Immature natural killer cell (primary cell): ENCODE measurements at places on chromosomes 3 and 15. TPM values are rescaled to one million over a fixed set of nuclear protein-coding genes. Genes with fewer than 3 reads are reported as not detected.

- no peak for DNase-seq
These were observed 2.3 kb upstream of the COL7A1 start for GRCh38 chr3:48597408-48597800.

- no peak for DNase-seq
These were observed 14.9 kb upstream of the RPN1 start for GRCh38 chr3:128665362-128666021.

- no peak for DNase-seq
These were observed 537.6 kb upstream of the UBE2E2 start for GRCh38 chr3:22665528-22665927.

Gene XYLB
- polyA plus RNA-seq: 1.2 TPM

DNA sequence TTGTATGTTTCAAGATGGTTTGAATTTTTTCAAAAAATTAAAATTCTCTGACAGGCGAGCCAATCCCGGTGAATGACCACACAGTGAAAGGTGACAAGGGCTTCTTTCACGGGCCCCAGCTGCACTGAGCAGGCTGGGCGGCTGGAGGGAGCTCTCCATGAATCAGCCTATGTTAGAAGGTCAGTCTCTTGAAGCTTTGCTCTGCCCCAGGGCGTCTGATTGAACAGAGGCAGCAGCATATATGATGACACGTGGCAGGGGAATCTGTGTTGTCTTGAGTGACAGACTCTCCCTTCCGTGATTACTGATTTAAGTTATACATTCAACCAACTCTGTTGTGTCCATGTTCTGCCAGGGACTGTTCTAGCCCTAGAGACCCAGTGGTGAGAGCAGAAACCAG, 51.5 kb downstream of the ISG20 start:
- DNase-seq: no peak

- DNase-seq: no peak
These were observed 16.4 kb upstream of the ST8SIA2 start for GRCh38 chr15:92377083-92377789.

Gene ZNF660
- polyA plus RNA-seq: 2.6 TPM

GRCh38 chr15:59595434-59595915, 16.1 kb upstream of the GCNT3 start:
- no peak for DNase-seq

Gene DPPA2
- polyA plus RNA-seq: not detected

Gene CCDC80
- polyA plus RNA-seq: not detected

- no peak for DNase-seq
These were observed 5.2 kb upstream of the LCTL start for GRCh38 chr15:66570842-66571478.

Gene FETUB
- not detected for polyA plus RNA-seq

Gene SLCO2A1
- polyA plus RNA-seq: not detected

DNA sequence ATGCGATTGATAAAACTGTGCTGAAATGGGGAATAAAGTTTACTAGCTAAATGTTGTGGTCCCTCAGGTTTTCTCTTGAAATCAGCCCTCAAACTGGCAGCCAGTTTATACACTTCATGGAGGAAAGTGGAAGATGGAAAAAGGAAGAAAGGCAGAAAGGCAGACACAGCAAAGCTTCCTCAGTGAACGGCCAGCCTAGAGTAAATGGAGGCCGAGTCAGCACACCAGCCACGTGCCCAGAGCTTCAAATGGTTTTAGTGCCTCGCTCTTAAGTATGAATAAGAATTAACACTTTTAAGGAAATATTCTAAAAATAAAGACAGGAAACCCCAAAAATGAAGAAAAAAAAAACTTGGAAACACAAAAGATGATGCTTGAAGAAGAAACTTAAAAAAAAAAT, 48.3 kb downstream of the GNB4 start:
- no peak for DNase-seq

- no peak for DNase-seq
These were observed 22.1 kb downstream of the PLOD2 start for GRCh38 chr3:146138902-146139301.

GRCh38 chr15:41494190-41494921, 682 bp downstream of the ITPKA start:
- no peak for DNase-seq

Gene DAZL
- polyA plus RNA-seq: not detected

- DNase-seq: no peak
These were observed 7.6 kb downstream of the CTSH start for GRCh38 chr15:78937132-78937739.

DNA sequence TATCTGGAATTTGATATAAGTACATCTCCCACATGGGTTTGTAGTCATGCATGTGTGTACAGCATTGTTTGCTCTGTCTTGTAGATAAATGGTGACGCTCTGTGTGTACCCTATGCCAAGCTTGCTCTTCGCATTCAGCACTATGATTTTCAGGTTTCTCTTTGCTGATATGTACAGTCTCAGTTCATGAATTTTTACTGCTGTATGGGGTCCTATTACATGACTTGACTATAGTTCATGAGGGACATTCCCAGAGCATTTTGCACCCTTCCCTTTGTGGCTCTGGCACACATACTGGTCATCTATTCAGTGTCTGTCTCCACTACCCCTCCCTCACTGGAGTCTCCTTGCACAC, 132.7 kb downstream of the EEFSEC start:
- DNase-seq: no peak

GRCh38 chr15:59862191-59863155, 141.6 kb upstream of the FOXB1 start:
- DNase-seq: no peak

Gene FBXO45
- polyA plus RNA-seq: 6.6 TPM

Gene SHISA5
- 351 TPM for polyA plus RNA-seq

DNA sequence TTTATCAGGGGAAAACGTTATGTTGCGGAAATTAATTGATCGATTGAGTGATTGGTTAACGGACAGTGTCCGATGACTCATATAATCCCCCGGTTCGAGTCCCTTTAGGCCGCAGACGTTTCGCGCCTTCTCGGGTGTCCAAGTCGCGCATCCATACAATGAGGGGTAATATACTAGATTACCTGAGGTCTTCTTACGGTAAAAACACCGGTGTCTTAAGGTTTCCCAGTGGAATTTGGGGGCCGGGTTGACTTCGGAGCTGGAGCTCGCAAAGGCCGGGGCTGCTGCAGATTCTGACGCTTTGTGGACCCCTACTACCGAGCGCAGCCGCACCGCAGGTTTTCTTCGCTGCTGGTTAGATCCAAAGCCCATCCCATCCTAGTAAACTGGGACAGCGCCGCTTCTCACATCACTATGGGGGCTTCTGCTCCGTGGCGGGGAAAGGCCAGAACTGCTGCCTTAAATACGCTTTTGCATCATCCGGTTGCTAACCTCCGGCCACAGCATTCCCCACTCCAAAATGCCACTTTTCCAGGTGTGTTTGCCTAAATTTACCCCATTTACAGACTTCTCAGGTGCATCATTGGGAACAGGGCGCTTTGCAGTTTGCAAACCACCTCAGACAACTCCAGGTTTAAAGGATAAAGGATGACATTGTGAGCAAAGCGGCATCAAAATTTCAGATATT, 858 bp upstream of the SACM1L start:
- no peak for DNase-seq

GRCh38 chr3:15958692-15959433, 161.1 kb upstream of the ANKRD28 start:
- DNase-seq: no peak

- DNase-seq: no peak
These were observed 192.2 kb downstream of the MBNL1 start for GRCh38 chr3:152460936-152461335.

- no peak for DNase-seq
These were observed 4.2 kb upstream of the RFC4 start for GRCh38 chr3:186810336-186810996.

Gene CHRD
- not detected for polyA plus RNA-seq

GRCh38 chr3:58986654-58987053, 63.2 kb downstream of the CFAP20DC start:
- no peak for DNase-seq

DNA sequence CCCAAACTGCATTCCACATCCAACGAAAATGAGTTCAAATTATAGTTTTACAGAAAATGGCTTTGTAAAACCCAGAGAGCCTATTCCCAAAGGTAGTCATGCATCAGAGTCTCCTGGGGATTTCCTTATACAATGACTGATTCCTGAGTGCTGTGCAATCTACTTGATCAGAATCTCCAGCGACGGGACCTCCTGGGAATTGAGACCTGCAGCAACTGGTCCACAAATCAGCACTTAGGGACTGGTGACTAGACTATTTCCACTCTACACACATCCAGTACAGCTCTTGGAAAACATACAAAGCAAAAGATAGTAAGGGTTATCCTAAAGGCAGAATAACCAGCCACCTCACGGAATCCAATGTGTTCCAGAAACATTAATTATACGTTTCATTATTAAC, 871.0 kb upstream of the CFAP20DC start:
- no peak for DNase-seq

DNA sequence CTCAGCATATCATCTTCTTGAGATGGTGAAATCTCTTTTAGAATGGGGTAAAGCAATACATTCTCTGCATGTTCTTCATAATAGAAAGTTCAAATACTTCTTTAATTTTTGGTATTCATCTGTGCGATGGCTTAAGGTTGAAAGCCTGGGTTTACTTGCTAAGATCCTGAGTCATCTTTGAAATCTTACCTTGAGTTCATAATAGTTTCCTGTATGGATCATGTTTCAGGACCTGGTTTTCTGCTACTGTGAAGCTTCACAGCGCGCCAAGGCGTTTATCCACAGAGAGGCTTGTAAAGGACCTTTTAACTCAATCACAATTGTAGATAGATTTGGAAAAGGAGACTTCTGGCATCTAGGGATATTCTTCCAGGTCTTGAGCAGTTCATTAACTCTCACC, 39.0 kb downstream of the MED12L start:
- DNase-seq: no peak
